ENCODE measurements at places on chromosomes 3 and 15.

DNA sequence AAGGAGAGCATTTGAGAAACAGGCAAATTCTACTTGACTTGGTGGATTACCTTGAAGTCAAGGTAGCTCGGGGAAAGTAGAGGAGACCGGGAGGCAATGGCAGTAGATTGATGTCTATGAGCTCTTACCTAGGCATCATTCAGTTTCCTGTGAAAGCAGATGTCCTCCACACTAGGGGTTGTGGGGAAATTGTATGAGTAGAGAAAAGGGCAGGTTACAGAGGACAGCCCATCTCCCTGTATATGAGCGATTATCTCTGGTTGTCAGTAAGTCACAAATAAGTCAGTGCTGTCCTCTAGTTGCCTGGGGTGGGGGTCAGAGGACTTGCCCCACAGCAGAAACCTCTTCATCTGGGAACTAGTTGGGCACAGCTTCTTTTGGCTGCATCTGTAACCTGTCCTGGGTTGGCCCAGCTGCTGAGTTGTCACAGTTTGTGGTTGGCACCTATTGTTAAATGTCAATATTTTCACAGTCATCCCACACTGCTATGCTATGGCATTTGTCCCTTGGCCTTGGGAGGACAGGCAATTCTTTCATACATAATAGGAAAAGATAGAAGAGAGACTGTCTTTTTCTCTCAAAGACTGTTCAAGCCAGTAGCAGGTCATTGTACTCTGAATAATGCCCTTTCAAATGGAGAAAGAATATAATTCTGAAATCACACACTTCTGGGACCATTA lies 53.6 kb upstream of the LRRFIP2 start:
- DNase-seq, result no peak

GRCh38 chr15:70385052-70385451 lies 287.3 kb upstream of the TLE3 start:
- no peak for DNase-seq

DNA sequence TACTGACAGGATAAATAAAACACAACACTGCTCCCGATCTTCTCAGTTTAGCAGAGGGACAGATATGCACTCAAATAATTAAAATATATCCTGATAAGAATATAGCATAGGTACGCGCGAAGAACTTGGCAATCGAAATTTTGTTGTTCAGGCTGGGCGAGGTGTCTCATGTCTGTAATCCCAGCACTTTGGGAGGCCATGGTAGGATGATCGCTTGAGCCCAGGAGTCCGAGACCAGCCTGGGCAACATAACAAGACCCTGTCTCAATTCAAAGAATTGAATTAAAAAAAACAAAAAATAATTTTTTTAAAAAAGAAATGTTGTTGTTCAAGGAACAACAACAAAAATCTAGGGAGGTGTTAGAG lies 7.6 kb downstream of the B2M start:
- DNase-seq, result peak; percentile 7

DNA sequence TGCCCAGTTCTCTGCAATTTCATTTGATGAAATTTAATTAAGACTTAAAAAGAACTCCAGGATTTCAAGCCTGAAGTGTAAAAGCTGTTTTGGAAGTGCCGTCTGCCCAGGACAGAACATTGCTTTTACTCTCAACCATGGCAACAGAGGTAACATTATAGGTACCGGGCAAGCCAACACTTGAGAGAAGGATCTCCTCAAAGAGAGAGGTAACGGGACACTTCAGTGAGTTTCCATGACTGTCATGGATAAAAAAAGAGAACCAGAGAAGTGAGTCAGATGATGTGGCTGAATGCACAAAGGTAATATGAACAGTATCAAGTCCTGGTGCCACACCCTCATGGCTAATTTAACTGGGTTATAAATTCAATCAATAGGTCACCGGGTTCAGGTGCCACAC lies 130.2 kb upstream of the LMOD3 start:
- no peak for DNase-seq

DNA sequence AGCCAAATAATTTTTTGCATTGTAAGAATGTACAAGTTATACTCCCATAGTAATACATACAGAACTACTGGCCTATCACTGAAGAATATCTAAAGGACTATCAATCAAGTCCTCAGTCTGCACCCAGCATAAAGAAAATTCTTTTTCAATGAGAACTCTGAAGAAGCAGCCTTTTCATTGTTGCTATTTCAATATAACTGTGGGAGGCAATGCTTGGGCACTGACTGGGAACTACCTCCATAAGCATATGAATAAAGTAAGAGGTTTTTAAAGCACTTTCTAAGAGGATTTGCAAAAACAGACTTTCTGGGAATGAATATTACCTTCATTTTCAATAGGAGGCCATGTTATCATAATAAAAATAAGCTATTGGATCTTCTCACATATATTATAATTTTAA lies 24.6 kb upstream of the NECTIN3 start:
- no peak for DNase-seq

GRCh38 chr3:149209431-149209830 lies 12.2 kb downstream of the CP start:
- DNase-seq, result no peak

DNA sequence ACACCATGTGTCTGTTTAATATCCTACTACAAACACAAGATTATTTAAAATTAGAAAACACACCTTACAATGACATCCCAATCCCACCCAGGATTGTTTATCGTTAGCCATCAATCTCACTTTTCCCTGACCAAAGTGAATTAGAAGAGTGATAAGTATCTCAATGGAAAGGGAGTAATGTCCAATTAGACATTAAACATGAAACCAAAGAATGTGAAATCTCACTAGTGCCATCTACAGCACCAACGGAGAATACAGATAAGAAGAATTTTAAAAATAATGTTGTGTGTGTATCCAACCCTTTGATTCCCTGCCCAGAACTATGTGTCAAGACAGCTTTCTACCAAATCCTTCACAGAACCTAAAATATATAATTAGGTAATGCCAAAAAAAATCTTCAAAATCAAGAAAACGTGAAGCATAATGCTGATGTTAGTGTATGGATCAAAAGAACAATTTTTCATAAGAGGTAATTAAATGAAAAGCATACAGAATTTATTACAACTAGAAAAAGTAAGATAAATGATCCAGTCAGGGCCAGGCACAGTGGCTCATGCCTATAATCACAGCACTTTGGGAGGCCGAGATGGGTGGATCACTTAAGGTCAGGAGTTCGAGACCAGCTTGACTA lies 64.2 kb downstream of the SCAPER start:
- peak; percentile 62 for DNase-seq

- DNase-seq, result no peak
These were observed 46.5 kb downstream of the KLHDC8B start for GRCh38 chr3:49217688-49218470.

DNA sequence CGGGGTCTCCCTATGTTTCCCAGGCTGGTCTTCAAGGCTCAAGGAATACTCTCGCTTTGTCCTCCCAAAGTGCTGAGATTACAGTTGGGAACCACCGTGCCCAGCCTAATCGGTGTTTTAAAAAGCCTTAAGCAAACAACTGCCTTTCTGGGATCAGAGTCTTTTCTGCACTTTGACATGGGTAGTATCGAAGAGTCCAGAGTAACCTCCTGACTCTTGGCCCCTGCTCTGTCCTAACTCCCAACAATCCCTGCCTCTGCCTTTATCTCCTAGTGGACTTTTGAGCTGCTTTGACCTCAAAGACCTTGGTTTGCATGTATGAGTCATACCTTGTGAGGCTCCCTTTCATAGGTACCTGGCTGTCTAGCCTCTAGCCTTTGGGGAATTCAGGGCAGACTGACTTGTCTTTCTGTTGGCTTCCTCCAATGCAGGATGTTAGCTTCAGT lies 21.0 kb upstream of the HACD2 start:
- no peak for DNase-seq

DNA sequence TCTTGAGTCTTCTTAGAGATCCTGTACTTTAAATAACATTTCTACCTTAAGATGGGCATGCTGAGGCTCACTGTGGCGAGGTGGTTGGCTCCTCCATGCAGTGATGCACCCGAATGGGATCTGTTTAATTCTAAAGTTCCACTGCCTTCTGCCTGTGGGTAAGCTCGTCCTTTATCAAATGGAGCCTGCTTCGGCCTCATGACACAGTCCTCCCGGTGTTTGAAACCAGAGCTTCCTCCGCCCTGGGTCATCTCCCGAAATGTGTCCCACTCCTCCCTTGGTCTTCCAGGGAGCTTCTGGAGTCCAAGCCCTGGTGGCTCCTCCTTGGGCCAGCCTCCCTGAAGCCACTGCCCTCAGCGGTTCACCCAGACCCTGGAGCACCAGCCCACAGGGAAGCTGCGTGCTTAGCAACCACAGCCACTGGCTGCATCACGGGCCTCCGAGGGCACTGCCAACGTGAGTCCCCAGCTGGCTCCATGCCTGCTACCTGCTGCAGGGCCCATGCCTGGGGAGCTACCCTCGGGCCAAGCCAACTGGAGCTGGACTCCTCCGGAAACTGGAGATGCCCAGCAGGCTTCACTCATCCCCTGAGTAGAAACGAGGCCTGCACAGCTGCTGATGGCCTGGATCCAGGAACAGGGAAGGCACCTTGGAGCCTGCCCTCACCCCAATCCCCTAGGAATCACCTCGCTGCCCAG lies 3.3 kb downstream of the RHCG start:
- no peak for DNase-seq

Data from NAMALWA (cell line).